ENCODE measurements at places on chromosomes 5 and 9.

DNA sequence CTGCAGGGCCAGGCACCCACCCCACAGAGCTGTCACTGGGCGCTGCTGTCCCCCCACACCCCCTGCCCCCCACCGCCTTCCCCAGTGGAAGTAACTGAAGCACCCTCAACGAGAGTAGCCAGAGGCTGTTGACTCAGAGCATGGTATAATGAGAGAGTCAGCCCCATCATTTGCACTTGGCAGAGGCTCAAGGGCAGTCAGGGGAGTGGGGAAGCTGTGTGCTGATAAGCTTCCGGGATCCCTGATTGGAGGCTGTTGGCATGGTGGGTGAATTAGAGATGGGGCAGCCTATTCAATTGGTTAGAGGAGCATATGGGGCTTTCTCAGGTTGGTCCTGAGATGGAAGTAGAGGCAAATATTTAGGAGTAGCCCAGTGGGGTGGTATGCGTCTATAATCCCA lies 77.1 kb upstream of the GOLM1 start:
- no peak for DNase-seq

- no peak for DNase-seq
These were observed 66.6 kb upstream of the ECM2 start for GRCh38 chr9:92602413-92602812.

DNA sequence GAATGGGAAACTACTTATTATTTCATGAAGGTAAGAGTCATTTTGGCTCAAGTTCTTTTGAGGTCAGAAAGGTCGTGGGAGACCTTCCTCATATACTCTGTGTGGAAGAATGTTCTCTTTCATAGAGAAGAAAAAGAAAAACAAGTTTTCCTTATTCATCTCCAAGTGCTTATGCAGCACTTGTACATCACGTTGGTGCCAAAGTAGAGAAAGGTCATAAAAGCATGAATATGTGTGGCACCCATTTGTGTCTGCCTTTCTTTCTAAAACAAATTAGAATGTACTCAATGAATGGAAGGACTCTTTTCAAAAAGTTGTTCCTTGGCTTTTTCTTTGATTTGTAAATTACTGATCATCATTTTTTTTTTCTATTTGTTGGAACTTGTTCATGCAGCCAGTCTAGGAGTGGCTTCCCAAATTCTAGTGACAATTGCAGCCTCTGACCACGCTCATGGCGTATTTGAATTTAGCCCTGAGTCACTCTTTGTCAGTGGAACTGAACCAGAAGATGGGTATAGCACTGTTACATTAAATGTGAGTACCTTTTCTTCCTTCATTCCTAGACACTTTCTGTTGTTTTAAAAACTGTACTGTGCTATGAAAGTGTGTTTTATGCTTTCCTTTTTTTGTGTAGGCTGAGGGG lies 122.4 kb downstream of the ADGRV1 start:
- no peak for DNase-seq

- peak; percentile 34 for DNase-seq
These were observed 8.7 kb downstream of the SERINC5 start for GRCh38 chr5:80246995-80247729.

- DNase-seq = no peak
These were observed 35.0 kb downstream of the KIF2A start for GRCh38 chr5:62340979-62341378.

- no peak for DNase-seq
These were observed 152.9 kb upstream of the PPP1R26 start for GRCh38 chr9:135326633-135327152.

DNA sequence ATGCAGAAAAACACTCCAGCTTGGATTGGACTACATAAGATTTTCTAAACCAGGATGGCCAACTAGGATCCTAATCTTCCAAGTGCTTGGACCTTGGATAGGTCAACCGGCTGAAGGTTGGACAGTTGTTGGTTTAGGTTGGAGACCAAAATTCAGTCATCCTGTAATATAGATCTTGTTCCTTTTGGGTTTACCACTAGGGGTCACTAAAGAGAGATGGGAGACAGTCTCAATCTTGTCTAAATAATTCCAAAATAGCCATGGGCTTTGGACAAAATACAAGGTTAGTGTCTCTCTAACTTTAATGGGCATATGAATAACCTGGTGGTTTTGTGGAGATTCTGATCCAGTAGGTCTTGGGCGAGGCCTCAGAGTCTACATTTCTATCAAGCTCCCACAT lies 148.7 kb upstream of the ERCC6L2 start:
- no peak for DNase-seq

DNA sequence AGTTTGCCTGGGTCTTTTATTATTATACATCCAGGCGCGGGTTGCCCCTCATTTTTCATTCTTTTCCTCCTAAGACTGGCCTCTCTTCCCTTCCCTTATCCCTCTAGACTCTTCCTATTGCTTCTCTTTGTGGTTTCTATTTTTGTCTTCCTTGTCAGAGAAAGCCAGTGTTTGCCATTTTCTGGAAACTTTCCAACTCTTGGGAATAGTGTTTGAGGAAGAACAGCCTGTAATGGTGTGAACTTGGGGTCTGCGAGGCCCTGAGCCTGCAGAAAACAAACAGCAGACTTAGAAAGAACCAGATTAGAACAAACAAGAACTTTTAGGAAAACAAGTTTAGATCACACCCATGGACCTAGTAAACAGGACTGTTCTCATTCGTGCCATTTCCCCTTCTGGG lies 15.5 kb downstream of the PRKACG start:
- DNase-seq = no peak

- no peak for DNase-seq
These were observed 94.5 kb upstream of the PPP1R2B start for GRCh38 chr5:156755421-156756087.

DNA sequence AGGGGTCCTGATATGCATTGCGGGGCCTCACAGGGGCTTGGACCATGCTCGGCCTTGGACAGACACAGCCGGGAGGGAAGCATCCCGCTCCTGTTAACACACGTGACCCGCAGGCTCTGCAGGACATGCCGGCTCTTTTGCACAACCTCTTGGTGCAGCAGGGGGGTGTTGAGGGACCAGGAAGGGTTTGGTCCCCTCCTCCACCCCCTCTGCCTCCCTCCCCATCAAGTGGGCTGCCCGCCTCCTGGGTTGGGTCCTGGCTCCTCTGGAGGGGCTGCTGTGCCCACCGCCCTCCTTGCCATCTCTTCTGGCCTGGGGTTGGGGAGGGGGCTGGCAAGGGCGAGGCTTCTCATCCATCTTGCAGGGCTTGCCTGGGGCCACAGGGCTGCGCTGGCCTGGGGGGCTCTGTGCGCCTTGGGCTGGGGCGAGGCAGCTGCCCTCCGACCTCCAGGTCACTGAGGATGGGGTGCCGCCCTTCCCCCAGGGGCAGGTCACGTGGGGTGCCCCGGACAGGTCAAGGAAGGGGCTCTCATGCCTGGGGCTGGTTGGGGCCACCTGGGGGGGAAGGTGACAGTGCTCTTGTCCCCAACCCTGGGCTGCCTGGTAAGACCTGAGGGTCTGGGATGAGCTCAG lies 16.8 kb upstream of the SLC9A3 start:
- no peak for DNase-seq

GRCh38 chr5:69206528-69207190 lies 17.3 kb downstream of the CENPH start:
- DNase-seq = no peak

GRCh38 chr9:100472788-100473275 lies at the start of gene TMEFF1:
TMEFF1 (plus strand) TSS chr9:100473149; CDS start chr9:100473545, 396 bp downstream.
- DNase-seq = peak; percentile 17

- DNase-seq = no peak
These were observed 94.1 kb downstream of the SUSD1 start for GRCh38 chr9:112080831-112081542.

DNA sequence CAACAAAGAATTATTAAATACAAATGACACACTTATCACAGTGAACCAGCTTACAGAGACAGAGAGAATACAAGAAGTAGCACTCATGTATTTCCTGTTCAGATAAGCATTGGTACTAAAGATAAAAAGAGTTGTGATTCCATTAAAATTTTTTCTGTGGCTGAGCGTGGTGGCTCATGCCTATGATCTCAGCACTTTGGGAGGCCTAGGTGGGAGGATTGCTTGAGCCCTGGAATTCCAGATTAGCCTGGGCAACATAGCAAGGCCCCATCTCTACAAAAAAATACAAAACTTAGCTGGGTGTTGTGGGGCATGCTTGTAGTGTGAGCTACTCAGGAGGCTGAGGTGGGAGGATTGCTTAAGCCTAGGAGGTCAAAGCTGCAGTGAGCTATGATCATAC lies 32.9 kb downstream of the FCHO2 start:
- no peak for DNase-seq

DNA sequence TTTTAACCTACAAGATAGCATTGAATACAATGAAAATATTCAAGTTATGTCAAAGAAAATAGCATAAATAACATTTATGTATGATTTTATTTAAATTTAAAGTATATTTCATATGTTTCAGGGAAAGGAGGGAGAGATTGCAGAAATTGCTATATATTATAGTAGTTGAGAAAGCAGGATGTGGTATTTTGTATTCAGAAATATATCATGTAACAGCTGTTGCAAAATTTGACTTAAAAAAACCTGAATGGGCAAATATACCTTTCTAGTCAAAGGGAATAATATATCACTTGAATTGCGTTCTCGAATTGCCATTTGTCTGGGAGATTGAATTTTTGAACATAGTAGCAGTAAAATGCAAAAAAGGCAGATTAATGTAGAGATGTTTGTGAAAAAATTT lies 80.6 kb downstream of the PAM start:
- no peak for DNase-seq

DNA sequence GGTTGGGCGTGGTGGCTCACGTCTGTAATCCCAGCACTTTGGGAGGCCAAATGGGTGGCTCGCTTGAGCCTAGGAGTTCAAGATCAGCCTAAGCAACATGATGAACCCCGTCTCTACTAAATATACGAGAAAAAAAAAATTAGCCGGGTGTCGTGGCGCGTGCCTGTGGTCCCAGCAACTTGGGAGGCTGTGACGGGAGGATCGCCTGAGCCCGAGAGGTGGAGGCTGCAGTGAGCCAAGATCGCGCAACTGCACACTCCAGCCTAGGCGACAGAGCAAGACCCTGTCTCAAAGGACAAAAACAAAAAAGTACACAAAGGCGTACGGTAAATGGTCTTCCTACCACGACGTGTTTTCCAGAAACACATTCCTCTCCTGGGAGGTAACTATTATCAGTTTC lies 538 bp upstream of the BDP1 start:
- no peak for DNase-seq

GRCh38 chr9:14645648-14646047 lies 47.6 kb downstream of the ZDHHC21 start:
- no peak for DNase-seq

DNA sequence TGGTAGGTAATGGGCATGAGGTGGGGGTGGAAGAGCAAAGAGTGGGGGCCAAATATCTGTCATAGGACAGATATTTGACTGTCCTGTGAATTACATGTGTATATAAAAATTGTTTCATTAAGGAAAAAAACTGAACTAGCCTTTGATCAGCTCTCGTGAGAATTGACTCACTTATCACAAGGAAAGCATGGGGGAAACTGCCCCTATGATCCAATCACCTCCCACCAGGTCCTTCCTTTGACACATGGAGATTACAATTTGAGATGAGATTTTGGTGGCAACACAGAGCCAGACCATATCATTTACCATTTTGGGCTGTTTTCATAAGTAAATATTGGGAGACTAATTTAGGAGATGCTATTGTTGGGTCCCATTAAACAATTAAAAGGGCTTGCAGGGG lies 63.2 kb upstream of the FYB1 start:
- DNase-seq = no peak

DNA sequence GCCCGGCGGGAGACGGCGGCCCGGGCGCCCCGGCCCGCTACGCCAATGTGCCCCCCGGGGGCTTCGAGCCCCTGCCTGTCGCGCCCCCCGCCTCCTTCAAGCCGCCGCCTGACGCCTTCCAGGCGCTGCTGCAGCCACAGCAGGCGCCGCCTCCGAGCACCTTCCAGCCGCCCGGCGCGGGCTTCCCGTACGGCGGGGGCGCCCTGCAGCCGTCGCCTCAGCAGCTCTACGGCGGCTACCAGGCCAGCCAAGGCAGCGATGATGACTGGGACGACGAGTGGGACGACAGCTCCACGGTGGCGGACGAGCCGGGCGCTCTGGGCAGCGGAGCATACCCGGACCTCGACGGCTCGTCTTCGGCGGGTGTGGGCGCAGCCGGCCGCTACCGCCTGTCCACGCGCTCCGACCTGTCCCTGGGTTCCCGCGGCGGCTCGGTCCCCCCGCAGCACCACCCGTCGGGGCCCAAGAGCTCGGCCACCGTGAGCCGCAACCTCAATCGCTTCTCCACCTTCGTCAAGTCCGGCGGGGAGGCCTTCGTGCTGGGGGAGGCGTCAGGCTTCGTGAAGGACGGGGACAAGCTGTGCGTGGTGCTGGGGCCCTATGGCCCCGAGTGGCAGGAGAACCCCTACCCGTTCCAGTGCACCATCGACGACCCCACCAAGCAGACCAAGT lies 723 bp downstream of the SNX18 start:
- DNase-seq = peak; percentile 48

DNA sequence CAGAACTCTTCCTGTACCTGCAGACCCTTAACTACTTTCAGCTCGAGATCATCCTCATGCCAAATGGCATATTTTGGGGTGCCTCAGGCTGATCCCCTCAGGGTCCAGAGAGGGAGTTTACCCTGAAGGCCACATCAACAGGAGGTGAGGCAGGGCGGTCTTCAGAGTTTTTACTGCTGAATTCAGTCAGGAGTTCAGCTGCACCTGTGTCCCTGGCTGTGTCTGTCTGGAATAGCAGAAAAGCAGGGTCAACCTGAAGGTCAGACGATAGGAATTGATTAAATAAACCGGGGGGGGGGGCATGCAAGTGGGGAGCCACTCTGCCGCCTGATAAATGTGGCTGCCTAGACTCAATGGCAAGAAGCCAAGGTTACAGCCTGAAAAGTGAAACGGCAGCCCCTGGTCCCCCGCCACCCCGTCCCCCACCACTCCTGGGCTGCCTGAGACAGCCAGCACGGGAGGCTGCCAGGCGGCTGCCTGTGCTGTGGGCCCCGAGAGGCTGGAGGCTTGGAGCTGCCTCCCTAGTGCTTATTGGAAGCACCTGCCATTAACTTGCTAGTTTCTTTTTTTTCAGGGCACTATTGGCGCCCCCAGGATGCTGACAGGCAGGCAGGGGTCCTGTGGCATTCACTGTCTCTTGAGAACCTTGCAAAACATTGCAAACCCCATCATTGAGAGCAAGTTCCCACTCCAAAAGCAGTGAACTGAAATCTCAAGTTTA lies 182.7 kb upstream of the PPP1R26 start:
- no peak for DNase-seq

- no peak for DNase-seq
These were observed 399.6 kb downstream of the MED10 start for GRCh38 chr5:5978501-5979376.

- no peak for DNase-seq
These were observed at the start of gene PCDHGA2 for GRCh38 chr5:141338538-141339306. PCDHGA2 (plus strand) TSS chr5:141338760.

DNA sequence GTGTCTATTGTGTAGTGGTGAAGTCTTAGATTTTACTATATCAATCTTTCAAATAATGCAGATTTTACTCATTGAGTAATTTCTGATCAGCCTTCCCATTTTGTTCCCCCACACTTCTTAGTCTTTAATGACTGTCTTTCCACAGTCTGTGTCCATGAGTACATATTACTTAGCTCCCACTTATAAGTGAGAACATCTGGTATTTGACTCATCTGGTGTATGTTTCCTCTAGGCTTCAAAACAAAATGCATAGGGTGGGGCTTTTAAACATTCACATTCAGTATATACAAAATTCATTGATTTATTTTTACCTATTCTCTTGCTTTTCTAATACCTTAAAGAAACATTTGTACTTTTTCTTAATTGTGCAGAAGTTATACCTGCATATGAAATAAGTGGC lies 513.0 kb downstream of the MTRR start:
- no peak for DNase-seq

GRCh38 chr5:140547508-140548299 lies at the start of gene EIF4EBP3:
EIF4EBP3 (plus strand) TSS chr5:140547662; CDS start chr5:140547738, 76 bp downstream.
- DNase-seq = peak; percentile 87

Data from activated CD4-positive, alpha-beta T cell treated with anti-CD3 and anti-CD28 coated beads, Interleukin-2, amount 50 U/mL, for 1 hour (primary cell).